ENCODE measurements at places on chromosomes 5 and 9. TPM values are rescaled to one million over a fixed set of nuclear protein-coding genes. Genes with fewer than 3 reads are reported as not detected.

DNA sequence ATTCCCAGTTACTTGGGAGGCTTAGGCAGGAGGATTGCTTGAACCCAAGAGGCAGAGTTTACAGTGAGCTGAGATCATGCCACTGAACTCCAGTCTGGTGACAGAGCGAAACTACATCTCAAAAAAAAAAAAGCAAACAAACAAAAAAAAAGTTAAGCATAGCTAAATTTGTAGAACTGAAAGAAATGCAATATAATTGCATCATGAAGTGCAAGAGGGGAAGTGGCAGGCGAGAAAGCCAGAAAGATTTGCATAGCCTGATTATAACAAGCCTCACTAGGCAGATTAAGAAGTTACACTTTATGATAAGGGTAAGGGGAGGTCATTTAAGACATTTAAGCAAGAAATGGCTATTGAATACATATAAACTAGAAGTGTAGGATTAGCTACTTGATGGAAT, 187.1 kb downstream of the EDIL3 start:
- no peak for DNase-seq

Gene IL13
- total RNA-seq, result not detected

DNA sequence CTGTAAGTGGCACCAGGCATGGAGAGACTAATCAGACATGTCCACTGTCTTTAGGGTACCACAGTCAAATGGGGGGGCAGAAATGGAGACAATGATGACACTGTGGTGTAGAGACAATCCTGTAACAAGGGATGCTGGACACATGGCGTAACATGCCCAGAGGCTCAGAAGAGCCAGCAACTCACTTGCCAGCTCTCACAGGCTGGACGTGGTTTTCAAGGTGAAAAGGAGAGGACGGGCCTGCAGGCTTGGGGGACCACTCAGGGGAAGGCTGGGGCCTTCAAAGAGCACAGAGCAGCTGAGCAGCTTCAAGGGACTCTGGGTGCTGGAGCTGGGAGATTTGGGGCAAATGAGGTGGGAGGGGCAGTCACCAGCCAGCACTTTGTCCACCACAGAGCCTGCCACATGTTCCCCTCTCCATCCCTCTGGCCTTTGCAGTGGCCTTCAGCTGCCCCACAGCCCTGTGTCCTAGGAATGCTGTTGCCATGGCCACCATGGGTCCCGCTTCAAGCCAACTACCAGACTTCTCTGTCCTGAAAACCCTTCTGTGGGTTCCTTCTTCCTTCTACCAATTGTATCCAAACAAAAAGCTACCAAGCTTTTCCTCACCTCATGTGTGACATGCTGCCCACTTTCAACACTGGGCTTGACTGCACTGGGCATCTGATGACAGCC, 140.4 kb downstream of the GABBR2 start:
- DNase-seq, result no peak

- no peak for DNase-seq
Observed at GRCh38 chr5:74342948-74343682, 297.4 kb downstream of the ENC1 start.

Gene ELOVL7
- total RNA-seq, result 0.40 TPM

DNA sequence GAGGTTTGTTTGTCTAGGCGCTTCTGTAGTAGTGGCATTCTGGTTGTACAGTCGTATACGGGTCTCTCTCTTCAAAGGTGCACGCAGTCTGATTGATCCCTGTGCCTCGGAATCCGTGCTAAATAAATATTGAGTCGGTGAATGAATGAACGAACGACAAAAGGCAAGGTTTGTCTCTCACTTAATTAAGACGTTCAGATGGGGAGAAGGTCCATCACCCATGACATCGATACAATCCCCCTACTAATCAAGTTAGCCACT, 500 bp upstream of the CREBRF start:
- DNase-seq, result no peak

- no peak for DNase-seq
Observed at GRCh38 chr9:72156586-72156985, 7.3 kb downstream of the GDA start.

DNA sequence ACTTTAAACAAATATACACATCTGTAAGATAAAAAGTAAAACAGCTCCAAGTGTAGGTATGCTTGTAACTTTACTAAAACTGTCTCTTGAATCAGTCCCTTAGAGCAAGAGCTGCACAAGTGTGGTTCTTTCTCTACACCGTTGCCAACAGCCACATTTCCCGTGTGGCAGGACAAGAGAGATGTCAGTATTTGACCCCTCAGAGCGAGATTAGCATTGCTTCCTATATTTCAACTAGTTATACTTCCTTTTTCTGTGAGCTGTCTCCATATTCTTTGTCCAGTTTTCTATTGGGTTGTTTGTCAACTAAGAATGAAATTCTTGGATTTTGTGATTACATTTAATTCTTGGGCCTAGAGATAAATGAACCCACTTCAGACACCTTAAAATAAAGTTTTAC, 8.0 kb downstream of the PLIN2 start:
- DNase-seq, result no peak

Gene FAM221B
- not detected for total RNA-seq

Gene SPINK6
- not detected for total RNA-seq

DNA sequence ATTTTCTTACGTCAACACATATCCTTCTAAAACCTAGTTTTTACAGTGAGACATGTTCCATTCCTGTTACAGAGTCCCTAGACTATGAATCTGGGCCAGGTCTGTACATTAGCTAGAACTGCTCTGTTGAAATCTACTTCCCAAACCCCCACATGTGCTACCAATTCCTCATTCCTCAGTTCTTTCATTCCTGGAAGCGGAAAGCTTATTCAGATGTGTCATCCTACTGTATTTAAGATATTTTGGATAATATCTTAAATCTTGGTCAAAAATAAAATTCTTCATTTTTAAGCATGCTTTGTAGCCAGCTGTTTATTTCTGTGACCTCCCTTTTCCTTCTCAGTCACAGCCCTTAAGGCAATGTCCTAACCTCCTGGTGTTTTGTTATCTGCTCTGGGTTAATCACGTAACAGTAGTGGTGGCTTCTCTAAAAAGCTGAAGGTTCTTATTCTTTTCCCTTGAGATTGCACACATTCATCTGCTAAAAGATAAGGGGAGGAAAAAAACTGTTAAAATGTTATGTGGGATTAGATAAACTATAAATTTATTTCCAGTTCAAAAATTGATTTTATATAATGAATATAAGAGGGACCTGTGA, 35.6 kb downstream of the GLRX start:
- no peak for DNase-seq

Gene CERCAM
- total RNA-seq, result 7.0 TPM

- no peak for DNase-seq
Observed at GRCh38 chr5:66863243-66864170, 267.3 kb downstream of the MAST4 start.

DNA sequence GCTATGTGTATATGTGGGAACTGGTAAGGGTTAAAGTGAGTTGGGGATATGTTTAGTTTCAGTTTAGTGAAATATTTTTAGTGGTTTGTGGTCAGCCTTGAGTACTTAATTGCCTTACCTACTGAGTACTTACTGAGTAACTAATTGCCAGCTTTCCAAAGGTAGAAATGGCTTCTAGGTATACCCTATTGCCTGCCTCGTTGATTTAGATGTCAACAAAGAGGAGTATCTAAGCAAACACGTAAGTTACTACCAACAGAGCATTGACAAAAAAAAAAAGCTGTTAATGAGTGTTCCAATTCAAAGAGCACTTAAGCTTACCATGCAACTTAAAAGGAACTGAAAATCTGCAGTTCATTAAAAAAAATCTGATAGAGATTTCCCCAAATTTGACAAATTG, 8.8 kb downstream of the ATP10B start:
- no peak for DNase-seq

GRCh38 chr5:112647428-112647827, 90.3 kb upstream of the APC start:
- DNase-seq, result no peak

Gene CDC25C
- not detected for total RNA-seq

- DNase-seq, result no peak
Observed at GRCh38 chr5:56264417-56265025, 31.4 kb upstream of the ANKRD55 start.

GRCh38 chr9:76200315-76200714, 193.9 kb downstream of the RFK start:
- DNase-seq, result no peak

GRCh38 chr9:14692470-14693250, 572 bp downstream of the ZDHHC21 start:
- peak; percentile 35 for DNase-seq

GRCh38 chr9:128771745-128772519, at the start of gene ZER1:
TSS of gene ZER1 (minus strand) at chr9:128771927. CDS start at chr9:128755565, 16,362 bp downstream.
- peak; percentile 97 for DNase-seq

DNA sequence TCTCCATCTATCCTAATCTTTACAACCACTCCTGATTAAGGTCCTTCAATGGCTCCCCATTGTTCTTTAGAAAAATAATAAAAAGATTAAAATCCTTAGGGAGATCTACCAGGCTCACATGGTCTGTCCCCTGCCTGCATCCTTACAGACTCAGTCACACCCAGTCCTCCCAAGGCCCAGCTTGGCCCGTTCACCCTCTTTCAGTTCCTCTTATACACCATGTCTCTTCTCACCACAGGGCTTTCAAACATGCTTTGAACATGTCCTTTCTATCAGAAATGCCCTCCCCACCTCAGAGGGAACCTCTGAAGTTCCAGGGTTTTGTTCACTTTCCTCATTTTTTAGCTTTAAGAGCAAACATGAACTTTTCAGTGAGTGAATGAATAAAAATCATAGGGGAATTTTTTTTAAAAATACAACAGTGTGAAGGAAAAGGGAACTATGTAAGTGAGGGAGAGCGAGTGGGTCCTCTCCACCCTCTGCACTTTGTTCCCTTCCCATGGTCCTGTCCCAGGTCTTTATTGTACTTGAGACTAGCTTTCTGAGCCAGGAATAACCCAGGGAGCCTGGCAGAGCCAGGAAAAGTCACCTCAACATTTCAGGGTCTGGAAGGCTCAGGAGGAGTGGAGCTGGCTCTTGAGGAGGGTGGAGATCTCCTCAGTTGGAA, 55.3 kb downstream of the TRPC7 start:
- no peak for DNase-seq

Gene SLC27A4
- total RNA-seq, result 19.4 TPM
